ENCODE measurements at places on chromosomes 7 and 10.

GRCh38 chr7:68288144-68288593 is 1291.5 kb downstream of the TYW1 start:
- no peak for DNase-seq

GRCh38 chr10:106643473-106643872 is 521.0 kb downstream of the SORCS1 start:
- DNase-seq, result no peak

DNA sequence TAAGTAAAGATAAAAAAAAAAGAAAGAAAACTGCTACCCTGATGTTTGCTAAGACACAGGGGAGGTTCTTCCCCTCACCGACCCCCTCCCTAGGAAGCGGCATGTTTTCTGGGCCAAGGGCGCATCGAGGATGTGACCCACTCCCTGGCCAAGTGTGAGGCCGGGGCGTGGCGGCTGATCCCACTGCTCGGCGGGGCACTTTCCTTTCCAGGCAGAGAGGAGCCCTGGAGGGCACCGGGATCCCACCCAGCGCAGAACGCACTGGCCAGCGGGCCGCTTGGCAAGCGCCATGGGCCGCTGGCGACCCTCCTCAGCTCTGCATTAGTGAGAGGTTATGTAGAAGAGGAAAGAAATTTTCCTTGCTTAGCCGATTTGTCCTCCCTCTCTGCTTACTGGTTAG is 93.4 kb downstream of the ZNF736 start:
- no peak for DNase-seq

DNA sequence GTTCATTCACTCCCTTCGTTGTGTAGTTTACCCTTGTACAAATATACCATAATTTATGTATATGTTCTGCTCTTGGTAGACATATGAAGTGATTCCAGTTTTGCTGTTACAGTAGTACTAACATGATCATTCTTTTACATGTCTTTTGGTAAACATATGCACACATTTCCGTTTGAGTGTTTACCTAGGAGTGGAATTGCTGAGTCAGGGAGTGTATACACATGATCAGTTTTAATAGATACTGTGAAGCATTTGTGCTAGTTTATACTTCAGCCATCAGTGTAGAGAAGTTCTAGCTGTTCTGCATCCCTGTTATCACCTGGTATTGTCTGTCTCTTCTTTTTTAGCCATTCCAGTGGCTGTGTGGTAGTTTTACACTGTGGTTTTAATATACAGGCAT is 34.5 kb upstream of the CYP26C1 start:
- no peak for DNase-seq

- no peak for DNase-seq
Measured at GRCh38 chr7:126303926-126304325, 948.8 kb downstream of the GRM8 start.

DNA sequence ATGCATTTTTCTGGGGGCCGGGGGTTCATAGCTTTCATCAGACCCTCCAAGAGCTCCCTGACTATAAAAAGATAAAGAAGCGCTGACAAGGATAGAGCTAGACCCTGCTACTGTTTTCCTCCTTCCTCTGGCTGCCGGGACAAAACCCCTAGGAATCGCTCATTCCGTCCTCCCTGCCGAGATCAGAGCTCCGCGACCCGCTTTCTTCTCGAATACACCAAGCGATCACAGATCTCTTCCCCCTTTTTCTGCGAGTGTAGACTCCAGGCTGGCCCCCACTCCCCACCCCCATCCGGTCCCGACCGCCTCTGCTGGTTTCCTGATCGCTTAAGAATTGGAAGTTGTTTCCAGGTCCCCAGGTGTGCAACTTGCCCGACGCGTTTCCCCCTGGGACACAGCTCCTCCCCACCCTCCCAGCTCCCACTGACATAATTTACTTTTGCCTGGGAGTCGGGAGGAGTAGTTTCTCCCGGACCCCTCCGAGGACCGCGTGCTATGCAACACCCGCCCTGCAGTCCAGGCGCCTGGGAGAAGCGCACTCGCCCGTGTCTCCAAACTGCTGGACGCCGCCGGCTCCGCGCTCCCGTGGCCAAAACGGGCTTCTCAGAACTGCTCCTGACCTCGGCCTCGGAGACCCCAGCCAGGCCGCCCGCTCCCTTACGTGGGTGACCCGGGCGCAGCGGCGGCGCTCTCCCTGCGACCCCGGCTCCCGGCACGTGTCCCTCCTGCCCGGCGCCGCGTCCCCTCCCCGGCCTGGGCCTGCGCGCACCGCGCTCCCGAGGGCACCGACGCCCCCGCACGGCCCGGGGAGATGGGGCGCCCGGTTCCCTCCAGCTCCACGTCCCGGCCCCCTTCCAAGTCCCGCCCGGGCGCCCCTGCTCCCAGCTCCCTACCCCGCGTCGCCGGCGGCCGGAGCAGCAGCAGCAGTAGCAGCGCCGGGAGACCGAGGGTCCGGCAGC is 552 bp downstream of the IL15RA start:
- no peak for DNase-seq

Data from stromal cell of bone marrow (primary cell).